ENCODE measurements at places on chromosomes 5 and 9.

DNA sequence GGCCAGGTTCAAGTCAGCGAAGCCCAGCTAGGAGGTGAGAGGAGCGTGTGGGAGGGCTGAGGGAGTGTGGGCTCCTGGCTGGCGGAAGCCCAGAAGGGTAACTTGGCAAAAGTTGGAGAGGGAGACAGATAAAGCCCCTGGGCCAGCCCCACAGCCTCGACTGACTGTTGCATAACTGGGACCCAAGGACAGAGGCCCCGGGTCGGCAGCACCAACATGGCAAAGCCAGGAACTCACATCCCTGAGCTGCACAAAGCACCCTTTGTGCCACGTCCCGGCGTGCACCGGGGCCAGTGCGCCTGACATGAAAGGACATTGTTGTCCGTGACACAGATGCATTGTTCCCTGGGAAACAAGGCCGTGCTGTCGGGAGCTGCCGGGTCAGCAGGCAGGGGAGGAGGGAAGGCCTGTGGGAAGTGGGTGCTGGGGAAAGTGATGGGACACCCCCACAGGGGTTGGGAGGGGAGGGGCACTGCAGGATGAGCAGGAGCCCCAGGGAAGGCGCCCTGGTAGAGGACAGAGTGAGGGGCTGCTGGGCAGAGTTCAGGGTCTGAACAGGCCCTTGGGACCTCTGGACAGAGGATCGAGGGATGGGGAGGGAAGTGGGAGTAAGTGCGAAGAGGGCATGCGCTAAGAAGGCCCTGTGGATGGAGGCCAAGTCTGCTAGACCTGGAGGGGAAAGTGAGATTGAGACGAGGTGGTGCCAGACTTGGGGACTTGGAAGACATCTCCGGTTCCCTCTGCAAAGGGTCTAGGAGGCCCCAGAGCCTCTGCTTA lies 13.0 kb upstream of the DPM2 start:
- DNase-seq = no peak

- no peak for DNase-seq
Measured at GRCh38 chr9:35844628-35845270, 15.7 kb downstream of the TMEM8B start.

- no peak for DNase-seq
Measured at GRCh38 chr9:129211686-129212085, 33.6 kb upstream of the IER5L start.

DNA sequence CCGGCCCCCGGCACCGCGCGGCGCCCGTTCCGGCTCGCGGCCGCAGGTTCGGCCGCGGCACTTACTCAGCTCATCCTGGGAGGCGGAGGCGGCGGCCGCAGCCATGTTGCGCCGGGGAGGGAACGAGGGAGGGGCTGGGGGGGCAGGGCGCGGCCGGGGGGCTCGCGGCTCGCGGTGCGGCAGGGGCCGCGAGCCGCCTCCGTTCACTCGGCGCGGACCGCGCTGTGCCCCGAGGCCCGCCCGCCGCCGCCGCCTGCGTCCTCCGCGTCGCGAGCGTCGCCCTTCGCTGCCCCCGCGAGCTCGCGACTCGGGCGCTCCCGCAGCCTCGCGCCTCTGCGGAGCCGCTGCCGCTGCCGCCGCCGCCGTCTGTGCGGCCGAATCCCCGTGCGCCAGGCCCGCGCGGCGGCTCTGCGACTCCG lies 735 bp downstream of the ECPAS start:
- DNase-seq = no peak

- no peak for DNase-seq
Measured at GRCh38 chr9:5842929-5843793, 10.2 kb upstream of the ERMP1 start.

DNA sequence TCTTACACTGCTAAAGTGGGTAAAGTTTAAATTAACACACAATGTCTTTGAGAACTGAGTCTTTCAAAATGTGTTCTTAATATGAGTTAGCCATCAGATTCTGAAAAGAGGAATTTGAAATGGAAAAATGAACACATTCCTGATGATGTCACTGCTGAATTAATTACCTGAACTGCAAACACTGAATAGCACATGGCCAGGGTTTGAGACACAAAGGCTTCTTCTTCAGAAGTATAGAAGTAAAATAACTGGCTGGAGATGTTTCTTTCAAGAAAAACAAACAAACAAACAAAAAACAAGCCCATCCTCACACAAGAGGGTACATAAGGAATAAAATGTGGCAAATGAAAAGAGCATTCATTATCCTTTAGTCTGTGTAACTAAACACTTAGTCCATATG lies 7.1 kb downstream of the GLIS3 start:
- DNase-seq = no peak
